ENCODE measurements at places on chromosomes 2 and 18. TPM values are rescaled to one million over a fixed set of nuclear protein-coding genes. Genes with fewer than 3 reads are reported as not detected.

Gene SP140
- 0.56 TPM for total RNA-seq

Gene UGT1A4
- total RNA-seq, result not detected

Gene RESP18
- total RNA-seq, result not detected

Gene FOSL2
- 32.7 TPM for total RNA-seq

Gene MEMO1
- total RNA-seq, result 82.3 TPM

Gene COX5B
- 151 TPM for total RNA-seq

Gene FN1
- 453 TPM for total RNA-seq

Gene LAMA1
- total RNA-seq, result 1.1 TPM

Gene UBR3
- 24.5 TPM for total RNA-seq

Gene KCNJ3
- total RNA-seq, result not detected

Gene HOXD11
- 9.7 TPM for total RNA-seq

Gene BCL11A
- total RNA-seq, result not detected

Gene GPBAR1
- not detected for total RNA-seq

Gene CRYGC
- not detected for total RNA-seq

Gene PLA2R1
- 0.36 TPM for total RNA-seq

Gene HADHB
- 16.5 TPM for total RNA-seq

Gene ATOH8
- 59.1 TPM for total RNA-seq

Gene LIPG
- total RNA-seq, result not detected

Gene SCG2
- 0.26 TPM for total RNA-seq

Gene UGT1A10
- total RNA-seq, result 0.33 TPM

Gene CCT7
- total RNA-seq, result 917 TPM

Gene CFLAR
- total RNA-seq, result 39.6 TPM

Gene BCL2
- 5.4 TPM for total RNA-seq

Gene SLC35G4
- not detected for total RNA-seq

Gene PSD4
- total RNA-seq, result 0.16 TPM

Gene MTA3
- 36.5 TPM for total RNA-seq

All from MG63 (cell line).